ENCODE measurements at places on chromosomes 16 and 17.

DNA sequence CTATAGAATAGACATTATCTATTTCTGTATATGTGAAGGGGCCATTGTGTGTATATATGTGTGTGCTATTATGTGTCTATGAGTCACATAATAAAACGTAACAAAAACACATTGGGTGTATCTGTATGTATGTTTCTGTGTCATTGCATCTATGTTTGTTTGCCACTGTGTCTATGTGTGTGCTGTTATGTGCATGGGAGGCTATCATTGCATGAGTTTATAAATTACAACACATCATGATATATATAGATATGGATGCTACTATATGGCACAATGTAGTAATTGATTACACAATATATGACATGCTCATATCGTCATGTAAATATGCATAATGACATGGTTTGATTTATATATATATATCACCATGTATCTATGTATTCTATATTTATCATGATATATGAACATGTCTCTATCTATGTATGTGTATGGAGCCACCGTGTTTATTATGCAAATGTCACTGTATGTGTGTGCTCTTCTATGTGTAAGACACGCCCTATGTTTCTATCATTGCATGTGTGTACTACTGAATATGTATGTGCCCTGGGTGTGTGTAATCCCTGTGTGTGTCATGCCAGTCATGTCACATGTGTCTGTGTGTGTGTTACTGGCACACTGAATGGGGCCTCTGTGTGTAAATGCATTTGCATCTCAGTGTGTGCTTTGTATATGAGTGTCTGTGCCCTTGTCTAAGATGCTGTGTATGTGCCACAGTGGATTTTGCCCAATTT lies 1.4 kb upstream of the TSPOAP1 start:
- peak; percentile 81 for DNase-seq

- peak; percentile 67 for DNase-seq
Observed at GRCh38 chr16:29738514-29738913, 7.3 kb downstream of the C16orf54 start.

DNA sequence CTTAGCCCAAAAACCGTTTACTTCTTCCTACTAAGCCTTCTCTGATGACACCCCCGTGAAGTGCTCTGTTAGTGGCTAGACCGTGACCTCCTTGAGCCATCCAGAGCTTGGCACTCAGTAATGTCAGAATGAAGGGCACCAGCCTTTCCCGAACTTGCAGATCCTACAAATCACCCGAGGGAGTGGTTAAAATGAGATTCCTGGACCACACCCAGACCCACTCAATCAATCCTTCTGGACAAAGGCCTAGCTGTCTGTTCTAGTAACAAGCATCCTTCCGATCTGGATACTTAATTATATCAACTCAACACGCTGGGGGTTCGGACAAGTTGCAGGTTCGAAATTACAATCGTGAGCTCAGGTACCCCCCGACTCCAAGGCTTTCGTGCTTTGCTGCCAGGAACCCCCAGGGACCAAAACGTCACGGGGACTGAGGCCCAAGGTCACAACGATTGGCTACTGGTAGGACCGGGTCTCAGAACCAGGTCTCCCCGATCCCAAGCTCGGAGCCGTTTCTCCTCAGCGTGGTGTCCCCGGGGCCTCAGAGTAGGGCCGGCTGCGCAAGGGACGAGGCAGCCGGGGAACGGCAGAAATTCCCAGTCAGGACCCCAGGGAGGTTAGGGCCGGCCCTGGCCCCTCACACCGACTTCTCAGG lies 527 bp downstream of the CIAPIN1 start:
- DNase-seq: peak; percentile 63

GRCh38 chr16:54432897-54433229 lies 146.3 kb upstream of the IRX3 start:
- DNase-seq: no peak

- no peak for DNase-seq
Observed at GRCh38 chr16:12757546-12757945, 46.1 kb downstream of the CPPED1 start.

DNA sequence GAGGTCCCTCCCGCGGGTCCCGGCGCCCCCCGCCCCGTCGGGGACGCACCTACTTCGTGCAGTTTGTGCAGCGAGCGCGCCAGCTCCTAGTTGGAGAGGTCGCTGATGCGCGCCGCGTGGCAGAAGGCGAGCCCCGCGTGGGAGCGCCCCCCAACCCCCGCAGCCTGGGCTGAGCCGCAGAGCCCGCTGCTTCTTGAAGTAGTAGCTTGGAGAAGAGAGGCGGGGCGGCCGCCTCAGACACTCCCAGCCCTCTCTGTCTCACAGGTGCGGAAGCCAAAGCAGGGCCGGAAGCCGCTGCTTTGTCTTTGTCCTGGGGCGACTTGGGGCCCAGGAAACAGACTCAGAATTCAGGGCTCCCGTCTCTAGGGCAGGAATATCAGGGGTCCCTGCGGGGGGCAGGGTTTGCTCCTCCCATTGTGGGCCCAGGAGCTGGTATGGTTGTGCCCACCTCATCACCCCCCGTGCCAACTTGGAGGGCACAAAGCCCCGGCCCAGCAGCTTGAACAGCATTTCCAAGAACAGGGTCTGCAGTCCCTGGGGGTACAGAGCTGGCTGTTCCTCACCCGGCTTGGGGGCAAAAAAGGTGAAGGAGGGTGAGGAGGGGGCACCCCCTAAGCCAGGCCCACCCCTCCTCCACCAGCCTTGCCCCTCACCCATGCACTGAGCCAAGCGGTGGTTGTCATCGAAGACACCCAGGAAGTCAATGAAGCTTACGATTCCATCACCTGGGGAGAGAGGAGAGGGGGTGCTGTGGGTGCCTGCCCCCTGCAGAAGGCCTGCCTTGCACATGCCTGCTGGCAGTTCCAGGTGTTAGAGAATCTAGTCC lies 13.5 kb downstream of the SPATA32 start:
- DNase-seq: peak; percentile 92

DNA sequence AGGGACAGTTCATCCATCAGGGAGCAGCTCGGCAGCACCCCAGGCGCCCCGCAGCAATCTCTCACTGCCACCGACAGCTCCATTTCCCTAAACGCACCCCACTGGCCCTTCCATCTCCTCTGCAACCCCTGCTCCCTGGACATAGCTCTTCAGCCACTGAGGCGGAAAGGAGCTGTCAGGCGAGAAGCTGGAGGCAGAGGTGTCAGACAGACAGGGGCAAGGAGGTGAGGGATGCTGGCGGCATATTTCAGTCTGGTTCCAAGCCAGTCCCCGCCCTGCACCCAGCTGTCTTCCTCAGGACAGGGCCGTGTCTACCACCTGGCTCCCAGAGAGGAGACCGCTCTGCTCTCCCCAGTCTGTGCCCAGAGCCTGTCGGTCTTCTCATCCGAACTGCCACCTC lies 9.7 kb downstream of the ACLY start:
- DNase-seq: no peak

DNA sequence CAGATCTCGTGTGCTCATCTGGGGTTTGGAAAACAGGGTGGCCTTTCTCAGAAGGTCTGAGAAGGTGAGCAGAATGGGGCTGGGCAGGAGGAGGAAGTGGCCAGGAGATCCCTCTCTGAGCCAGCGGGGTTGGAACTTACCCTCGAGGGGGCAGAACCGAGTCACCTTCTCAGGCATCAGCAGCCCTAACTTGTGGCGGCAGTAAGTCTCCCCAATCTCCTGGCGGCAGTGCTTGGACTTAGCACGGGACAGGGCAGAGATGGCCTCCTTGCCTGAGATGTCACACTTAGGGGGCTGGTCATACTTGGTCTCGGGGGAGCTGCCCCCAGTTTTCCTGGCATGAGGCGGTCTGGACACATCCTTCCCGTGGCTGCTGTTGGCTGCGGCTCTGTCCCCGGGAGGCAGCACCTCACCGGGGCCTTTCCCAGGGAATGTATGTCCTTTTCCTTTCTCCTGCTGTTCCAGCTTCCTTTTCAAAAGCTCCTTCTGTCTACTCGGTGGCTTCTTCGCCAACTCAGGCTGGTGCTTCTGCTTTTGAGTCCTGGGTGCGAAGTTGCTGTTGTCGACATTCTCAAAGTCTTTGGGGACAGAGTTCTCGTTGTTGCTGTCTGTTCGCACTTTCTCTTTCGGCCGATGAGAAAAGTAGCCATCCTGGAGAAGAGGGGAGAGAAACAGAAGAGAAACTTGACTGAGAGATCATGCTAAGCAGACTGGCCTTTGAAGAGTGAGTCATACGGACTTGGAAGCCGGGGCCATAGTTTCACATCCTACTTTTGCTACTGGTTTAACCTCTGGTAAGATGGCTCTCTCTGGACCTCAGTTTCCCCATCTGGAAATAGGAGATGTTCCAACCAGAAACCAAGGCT lies 211.7 kb downstream of the XYLT1 start:
- peak; percentile 52 for DNase-seq
